Mesenchymal stem cell (in vitro differentiated cells and primary cell): ENCODE measurements at places on chromosomes 1 and 21.

- DNase-seq = no peak
Observed at GRCh38 chr21:38474124-38474523, 24.2 kb downstream of the ERG start.

GRCh38 chr1:20366056-20366462, 75.4 kb downstream of the VWA5B1 start:
- no peak for DNase-seq

DNA sequence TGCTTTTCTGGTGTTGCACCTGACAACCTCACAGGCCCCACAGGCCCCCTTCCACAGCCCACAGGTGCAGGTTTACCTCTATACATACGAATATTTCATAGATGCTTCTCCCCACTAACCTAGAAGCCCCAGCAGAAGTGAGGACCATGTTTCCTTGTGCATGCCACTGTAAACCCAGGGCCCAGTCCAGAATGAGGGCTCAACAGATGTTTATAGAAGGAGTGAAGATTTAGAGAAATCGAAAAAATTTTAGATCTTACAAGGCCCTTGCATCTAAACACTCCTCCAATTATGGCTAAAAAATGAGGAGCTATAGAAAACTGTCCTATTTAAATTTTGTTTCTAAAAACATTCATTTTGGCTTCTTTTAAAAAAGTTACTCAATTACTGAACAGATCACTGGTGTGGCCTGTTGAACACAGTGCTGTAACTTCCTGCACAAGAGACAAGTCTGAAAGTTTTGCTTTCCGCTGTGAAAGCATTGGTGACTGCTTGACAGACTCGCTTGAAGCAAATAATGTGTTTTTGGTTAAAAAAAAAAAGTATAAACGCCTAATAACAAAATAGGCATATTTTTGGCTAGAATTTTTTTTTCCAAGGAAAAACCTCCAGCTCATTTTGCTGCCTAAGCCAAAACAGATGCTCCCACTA, 1.2 kb downstream of the ABCB10 start:
- peak; percentile 53 for DNase-seq

- DNase-seq = no peak
Observed at GRCh38 chr1:23995431-23995837, 15.3 kb upstream of the SRSF10 start.

GRCh38 chr1:220300442-220301121, 28.3 kb upstream of the RAB3GAP2 start:
- DNase-seq = peak; percentile 97

DNA sequence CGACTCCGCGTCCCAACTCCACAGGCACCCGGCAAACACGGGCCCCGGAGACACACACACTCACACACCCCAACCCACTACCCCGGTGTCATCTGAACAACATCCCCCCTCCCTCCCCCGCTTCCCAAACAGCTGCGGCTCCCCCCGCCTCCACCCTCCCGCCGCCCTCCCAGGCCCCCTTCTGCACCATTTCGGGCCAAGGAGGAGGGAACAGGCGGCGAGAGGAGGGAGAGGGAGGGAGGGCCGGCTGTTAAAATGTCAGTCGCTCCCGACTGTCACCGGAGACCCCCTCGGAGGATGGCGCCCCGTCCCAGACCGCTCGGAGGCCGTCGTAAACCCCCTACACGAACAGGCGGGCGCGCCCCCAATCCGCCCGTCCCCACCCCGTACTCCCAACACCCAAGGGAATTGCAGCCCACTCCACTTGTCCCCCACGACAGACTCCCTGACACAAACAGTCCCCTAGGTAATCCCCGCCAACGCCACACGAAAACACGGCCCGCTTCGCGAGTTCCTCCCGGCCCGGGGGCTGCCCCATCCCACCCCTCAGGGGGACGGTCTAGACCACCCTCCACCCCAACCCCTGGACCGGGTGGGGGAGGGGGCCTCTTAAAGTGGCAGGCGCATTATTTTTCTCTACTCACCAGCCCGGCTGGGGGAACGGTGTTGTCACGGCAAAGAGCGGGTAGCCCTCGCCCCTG, 583 bp downstream of the MEF2D start:
- peak; percentile 52 for DNase-seq
